Airway epithelial cell (primary cell): ENCODE measurements at places on chromosomes 16 and 17. TPM values are rescaled to one million over a fixed set of nuclear protein-coding genes. Genes with fewer than 3 reads are reported as not detected.

The VASN gene
- 15.0 and 18.3 TPM in 2 replicates for total RNA-seq

The ACBD4 gene
- total RNA-seq = 4.1 and 4.8 TPM in 2 replicates

The CDRT4 gene
- total RNA-seq = 3.2 and 5.9 TPM in 2 replicates

The SLC5A10 gene
- 0.05 TPM in 1 of 2 replicates, not detected in the other for total RNA-seq

The TACO1 gene
- total RNA-seq = 23.3 and 26.3 TPM in 2 replicates

The CACNG5 gene
- total RNA-seq = not detected in 2 replicates

The QPRT gene
- total RNA-seq = 1.2 and 2.7 TPM in 2 replicates

The ABCC3 gene
- 13.3 and 13.7 TPM in 2 replicates for total RNA-seq

The SLC35G6 gene
- not detected in 2 replicates for total RNA-seq

The NPW gene
- 3.6 and 4.0 TPM in 2 replicates for total RNA-seq

The CSH2 gene
- total RNA-seq = not detected in 2 replicates

The UTS2R gene
- total RNA-seq = not detected in 2 replicates

The NETO2 gene
- 32.8 and 44.2 TPM in 2 replicates for total RNA-seq

The MPO gene
- not detected in 2 replicates for total RNA-seq

The WNK4 gene
- 0.09 TPM in 1 of 2 replicates, not detected in the other for total RNA-seq

The ANKRD40CL gene
- not detected in 2 replicates for total RNA-seq

The CTRB2 gene
- not detected in 2 replicates for total RNA-seq

The C1QTNF1 gene
- 0.46 and 0.99 TPM in 2 replicates for total RNA-seq

The AXIN2 gene
- 0.35 TPM in 1 of 2 replicates, not detected in the other for total RNA-seq

The TAT gene
- not detected in 2 replicates for total RNA-seq

The LAT gene
- 0.09 and 0.28 TPM in 2 replicates for total RNA-seq

The ZP2 gene
- not detected in 2 replicates for total RNA-seq

The KAT7 gene
- total RNA-seq = 26.2 and 38.5 TPM in 2 replicates

The IRX5 gene
- 19.5 and 25.1 TPM in 2 replicates for total RNA-seq

The SEZ6L2 gene
- total RNA-seq = 9.9 and 11.2 TPM in 2 replicates

The KRTAP4-6 gene
- total RNA-seq = not detected in 2 replicates

The CLEC18A gene
- 0.05 and 0.07 TPM in 2 replicates for total RNA-seq

The CBLN1 gene
- total RNA-seq = not detected in 2 replicates

The CCR7 gene
- not detected in 2 replicates for total RNA-seq

The ZG16 gene
- not detected in 2 replicates for total RNA-seq

The HBA1 gene
- 0.99 TPM in 1 of 2 replicates, not detected in the other for total RNA-seq

The NOXO1 gene
- 1.1 and 2.2 TPM in 2 replicates for total RNA-seq

The SRCIN1 gene
- total RNA-seq = 0.42 TPM in 1 of 2 replicates, not detected in the other

The IGF2BP1 gene
- total RNA-seq = 3.4 and 4.4 TPM in 2 replicates

The KRT36 gene
- not detected in 2 replicates for total RNA-seq

The KRT24 gene
- total RNA-seq = 1.5 and 2.5 TPM in 2 replicates

The KCNH6 gene
- total RNA-seq = not detected in 2 replicates

The TNS4 gene
- 179 and 332 TPM in 2 replicates for total RNA-seq

The ADAP2 gene
- total RNA-seq = 6.6 and 6.8 TPM in 2 replicates

The METTL2A gene
- total RNA-seq = 22.0 and 22.1 TPM in 2 replicates

The NLRC3 gene
- total RNA-seq = not detected in 2 replicates

The MFSD6L gene
- not detected in 2 replicates for total RNA-seq

The NR1D1 gene
- 1.8 and 4.1 TPM in 2 replicates for total RNA-seq

The SEC14L1 gene
- total RNA-seq = 19.7 and 27.8 TPM in 2 replicates

The SLC22A31 gene
- total RNA-seq = 0.56 TPM in 1 of 2 replicates, not detected in the other

The PSME3 gene
- 122 and 130 TPM in 2 replicates for total RNA-seq

The WFIKKN2 gene
- total RNA-seq = not detected in 2 replicates

The ZNF469 gene
- total RNA-seq = 0.42 and 0.60 TPM in 2 replicates

The STX1B gene
- 0.05 and 1.1 TPM in 2 replicates for total RNA-seq

The BPTF gene
- total RNA-seq = 32.0 and 39.3 TPM in 2 replicates

The PLA2G10 gene
- not detected in 2 replicates for total RNA-seq

The NUDT7 gene
- total RNA-seq = 3.2 and 6.1 TPM in 2 replicates

The ATP2A1 gene
- 0.14 TPM in 1 of 2 replicates, not detected in the other for total RNA-seq

The SCGB1C2 gene
- total RNA-seq = not detected in 2 replicates

The FBXW10B gene
- 0.42 TPM in 2 replicates for total RNA-seq

The ARL5C gene
- total RNA-seq = not detected in 2 replicates

The DYNLL2 gene
- total RNA-seq = 11.3 and 18.9 TPM in 2 replicates

The CDH5 gene
- total RNA-seq = 0.14 TPM in 1 of 2 replicates, not detected in the other

The CMC2 gene
- 60.6 and 72.0 TPM in 2 replicates for total RNA-seq
